ENCODE measurements at places on chromosomes 16 and 17.

DNA sequence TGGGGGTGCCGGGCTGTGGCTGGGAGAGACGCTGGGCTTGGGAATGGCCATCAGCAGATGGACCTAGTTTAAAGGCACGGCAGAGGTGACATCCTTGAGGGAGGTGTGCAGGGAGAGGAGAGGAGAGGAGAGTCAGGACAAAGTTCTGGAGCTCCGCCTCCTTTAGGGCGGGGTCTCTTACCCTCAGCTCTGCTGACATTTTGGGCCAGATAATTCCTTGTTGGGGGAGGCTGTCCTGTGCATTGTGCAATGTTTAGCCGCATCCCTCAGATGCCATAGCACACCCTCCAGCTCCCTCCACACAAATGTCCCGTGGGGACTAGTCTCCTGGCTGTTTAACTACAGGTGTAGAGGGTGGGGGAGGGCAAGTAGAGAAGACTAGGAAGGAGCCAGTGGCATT lies 48.3 kb downstream of the ARHGAP23 start:
- no peak for DNase-seq

- peak; percentile 78 for DNase-seq
Observed at GRCh38 chr17:6475411-6475810, 31.2 kb downstream of the PIMREG start.

- DNase-seq = peak; percentile 39
Observed at GRCh38 chr16:30958175-30959079, 873 bp downstream of the SETD1A start.

DNA sequence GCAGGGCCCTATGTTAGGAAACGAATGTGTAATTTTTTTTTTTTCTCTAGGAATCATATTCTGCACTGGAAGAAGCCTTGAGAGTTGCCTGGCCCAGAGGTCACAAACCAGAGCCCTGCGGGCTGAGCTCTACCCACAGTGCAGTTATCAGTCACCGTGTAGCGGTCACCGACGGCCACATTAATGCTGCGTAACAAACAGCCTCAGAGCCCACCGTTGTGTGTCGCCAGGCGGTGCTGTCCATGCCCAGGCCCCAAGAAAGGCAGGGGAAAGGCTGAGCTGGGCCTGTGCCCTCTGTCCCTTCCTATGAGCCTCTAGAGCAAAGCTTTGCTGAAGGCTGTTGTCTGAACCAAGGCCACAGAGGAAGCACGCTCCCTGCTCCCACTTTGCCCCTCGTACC lies 4.5 kb upstream of the LMF1 start:
- DNase-seq = no peak

DNA sequence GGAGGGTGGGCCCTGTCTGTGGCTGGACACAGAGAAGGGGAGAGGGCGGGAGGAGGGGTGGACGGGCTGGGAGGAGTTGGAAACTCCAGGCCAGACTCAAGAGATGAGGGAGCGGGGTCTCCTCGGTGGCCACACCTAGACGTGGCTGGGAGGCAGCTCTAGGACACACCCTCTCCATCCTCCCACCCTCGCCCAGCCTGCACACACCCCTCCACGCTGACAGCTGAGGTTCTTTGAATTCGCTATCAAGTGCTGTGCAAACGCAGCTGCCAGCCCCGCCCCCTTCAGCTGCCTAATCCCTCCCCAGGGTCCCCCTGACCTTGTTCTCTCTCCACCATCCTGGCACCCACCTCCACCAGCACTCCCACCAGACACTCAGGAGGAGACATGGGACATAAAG lies 48.7 kb downstream of the DNAH17 start:
- no peak for DNase-seq

- DNase-seq = no peak
Observed at GRCh38 chr16:77408607-77409006, 26.2 kb downstream of the ADAMTS18 start.

DNA sequence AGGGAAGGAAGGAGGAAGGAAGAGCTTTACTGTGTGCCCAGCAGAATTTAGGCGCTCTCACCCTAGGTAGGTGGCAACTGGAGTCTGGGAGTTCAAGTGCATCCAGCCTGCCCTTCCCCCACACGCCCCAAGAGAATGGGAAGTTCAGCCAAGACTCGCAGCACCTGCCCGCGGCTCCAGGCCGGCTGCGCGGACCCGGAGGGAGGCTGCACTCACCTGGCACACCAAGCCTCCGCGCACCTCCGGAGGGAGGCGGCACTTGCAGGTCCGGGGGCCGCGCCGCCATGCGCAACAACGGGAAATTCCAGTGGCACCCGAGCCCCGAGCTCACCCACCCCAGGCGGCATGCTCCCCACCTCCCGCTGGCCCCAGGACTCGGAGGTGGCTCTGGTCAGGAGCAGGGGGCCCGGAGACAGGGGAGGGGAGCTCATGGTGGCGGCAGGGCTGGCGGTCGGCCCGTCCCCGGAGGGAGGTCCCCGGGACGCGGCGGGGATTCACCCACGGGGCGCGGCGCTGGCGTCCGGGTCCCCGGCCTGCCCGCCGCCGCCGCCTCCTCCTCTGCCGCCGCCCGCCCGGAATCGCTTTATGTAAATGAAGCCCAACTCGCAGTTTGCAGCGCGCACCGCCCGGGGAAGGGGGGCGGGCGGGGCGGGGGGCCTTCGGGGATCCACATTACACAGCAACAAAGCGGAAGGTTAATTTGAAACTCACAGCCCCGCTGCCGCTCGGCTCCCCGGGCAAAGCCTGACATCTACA lies at the start of gene ZFHX3:
ZFHX3 (minus strand) TSS at position 593 of the 756 bp plus-strand sequence. CDS start 87,983 bp downstream, outside the sequence.
- DNase-seq = no peak

GRCh38 chr16:88763502-88764053 lies 21.4 kb downstream of the PIEZO1 start:
- peak; percentile 50 for DNase-seq

DNA sequence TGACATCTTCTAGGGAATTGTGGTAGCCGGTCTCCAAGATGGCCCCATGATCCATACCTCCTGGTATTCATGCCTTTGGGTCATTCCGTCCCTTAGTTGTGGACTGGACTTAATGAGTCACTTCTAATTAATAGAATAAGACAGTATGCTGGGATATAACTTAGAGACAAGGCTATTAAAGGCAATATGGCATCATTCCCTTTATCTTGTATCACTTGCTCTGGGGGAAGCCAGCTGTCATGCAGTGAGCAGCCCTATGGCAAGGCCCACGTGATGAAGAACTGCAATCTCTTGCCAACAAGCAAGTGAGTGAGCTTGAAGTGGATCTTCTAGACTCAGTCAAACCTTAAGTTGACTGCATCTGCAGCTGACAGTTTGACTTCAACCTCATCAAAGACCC lies 97.8 kb upstream of the MED13 start:
- no peak for DNase-seq

GRCh38 chr17:75632863-75633485 lies at the start of gene SMIM5:
Gene SMIM5, plus strand, starts transcription at chr17:75633434. Its CDS starts 6,768 bp downstream, at chr17:75640202.
- DNase-seq = peak; percentile 90

GRCh38 chr17:80008383-80008840 lies 27.3 kb downstream of the TBC1D16 start:
- peak; percentile 76 for DNase-seq

GRCh38 chr17:7496470-7497183 lies 12.5 kb downstream of the POLR2A start:
- DNase-seq = no peak

DNA sequence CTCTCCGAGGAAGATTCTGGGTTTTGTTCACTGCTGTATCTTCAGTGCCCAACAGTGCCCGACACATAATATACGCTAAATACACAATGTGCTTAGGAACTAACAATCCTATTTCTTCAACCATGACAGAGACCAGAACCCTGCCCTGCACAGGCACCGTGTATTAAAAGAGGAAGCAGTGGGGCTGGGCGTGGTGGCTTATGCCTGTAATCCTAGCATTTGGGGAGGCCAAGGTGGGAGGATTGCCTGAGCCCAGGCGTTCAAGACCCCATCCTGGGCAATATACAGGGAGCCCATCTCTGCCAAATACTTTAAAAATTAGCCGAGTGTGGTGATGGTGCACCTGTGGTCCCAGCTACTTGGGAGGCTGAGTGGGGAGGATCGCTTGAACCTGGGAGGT lies 19.3 kb downstream of the ARL2BP start:
- DNase-seq = no peak

DNA sequence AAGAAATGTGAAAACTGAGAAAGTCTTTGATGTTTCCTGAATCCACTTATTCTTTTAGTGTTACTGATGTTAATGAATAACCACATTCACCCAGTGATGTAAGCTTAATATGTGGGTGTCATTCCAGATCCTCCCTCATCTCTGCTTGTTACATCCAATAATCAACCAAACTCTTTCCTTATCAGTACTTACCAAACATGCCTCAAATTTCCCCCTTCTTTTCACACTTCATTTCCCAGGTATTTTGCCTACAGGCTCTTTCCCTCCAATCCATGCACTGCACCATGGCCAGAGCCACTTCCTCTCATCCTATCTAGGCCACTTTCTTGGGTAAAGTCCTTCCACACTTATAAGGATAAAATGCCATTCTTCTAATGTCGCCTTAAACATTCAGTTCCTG lies 451.5 kb downstream of the NPIPA7 start:
- DNase-seq = no peak

DNA sequence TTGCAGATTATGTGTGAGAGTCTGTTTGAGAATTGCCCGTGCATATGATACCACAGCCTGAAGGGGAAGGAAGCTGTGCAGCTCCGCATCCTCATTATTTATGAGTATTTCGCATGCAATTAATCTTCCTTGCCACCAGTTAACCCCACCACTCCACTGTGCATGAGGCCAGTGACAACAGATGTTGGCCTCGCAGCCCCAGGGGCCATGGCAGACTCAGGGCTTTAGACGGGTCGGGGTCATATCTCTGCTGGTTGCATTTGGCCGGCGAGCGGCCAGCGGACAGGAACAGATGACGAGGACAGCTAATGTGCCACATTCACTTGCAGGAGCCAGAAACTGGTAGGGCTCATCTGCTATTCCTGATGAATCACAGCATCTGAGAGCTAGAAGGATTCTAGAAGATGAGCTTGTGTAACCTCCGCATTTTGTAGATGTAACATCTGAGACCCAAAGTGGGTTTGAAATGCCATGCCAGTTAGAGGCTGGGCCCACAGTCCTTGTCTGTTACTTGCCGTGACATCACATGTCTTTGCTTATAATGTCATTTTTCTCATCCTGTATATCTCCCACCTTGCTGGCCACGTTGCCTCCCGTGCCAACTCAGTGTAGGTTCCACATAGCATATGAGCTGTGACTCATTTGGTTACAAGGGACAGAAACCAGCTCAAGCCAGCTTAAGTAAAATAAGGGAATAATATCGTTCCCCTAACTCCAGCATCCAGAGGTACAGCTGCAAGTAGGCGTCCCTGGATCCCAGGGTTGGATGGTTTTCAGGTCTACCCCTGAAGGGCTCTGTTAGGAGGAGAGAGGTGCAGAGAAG lies 137.2 kb downstream of the SNX29 start:
- peak; percentile 80 for DNase-seq

- no peak for DNase-seq
Observed at GRCh38 chr17:42535155-42536047, 640 bp upstream of the NAGLU start.

GRCh38 chr17:79891113-79891730 lies 52.0 kb upstream of the CBX4 start:
- no peak for DNase-seq

DNA sequence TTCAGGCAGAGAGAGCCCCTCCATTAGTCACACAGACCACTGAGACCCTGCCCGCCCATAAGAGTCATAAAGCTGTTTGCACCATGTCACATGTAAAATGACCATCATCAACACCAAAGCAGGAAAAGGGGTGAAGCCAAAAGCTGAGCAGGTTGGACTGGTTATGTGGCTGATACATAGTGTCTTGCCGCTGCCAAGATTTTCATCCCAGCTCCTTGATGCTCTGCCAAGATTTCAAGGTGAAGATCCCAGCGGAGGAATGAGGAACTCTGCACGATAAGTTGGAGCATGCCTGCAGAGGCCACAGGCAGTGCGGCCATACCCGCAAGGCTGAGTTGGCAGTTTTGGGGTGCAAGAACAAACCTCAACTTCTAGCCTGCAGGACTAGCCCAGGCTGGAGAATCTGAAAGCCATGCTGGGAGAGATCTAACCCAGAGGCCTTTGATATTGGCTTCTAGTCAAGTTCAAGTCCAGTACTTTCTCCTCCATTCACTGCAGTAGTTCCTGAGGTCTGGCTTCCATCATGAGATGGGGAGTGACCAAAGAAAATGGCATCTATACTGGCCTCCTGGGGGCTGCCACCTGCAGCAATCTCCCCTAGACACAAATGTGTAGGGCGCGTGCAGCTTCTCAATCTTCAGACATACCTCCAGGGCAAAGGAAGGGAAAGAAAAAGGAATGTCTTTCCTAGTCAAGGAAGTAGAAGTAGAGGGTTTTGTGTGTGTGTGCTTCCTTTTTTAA lies 79.7 kb upstream of the NOL11 start:
- DNase-seq = peak; percentile 31

DNA sequence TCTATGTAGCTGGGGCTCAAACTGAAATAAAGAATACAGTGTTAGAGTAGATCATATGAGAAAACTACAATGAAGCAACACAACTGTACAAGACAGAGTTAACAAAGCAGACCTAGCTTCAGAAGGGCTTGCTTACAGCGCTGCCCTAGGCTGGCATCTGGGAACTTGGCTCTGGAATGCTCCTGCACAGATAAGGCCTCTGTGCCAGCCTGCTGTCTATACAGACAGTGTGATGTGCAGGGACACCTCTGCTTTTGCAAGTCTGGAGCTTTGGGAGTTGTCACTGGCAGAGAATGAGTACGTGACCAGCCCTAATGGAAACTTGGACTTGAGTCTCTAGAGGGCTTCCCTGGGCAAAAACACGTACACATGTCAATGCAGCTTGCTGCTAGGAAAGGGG lies 32.1 kb upstream of the SLC38A8 start:
- DNase-seq = no peak

- DNase-seq = no peak
Observed at GRCh38 chr17:50501054-50501453, 7.2 kb upstream of the MYCBPAP start.

- no peak for DNase-seq
Observed at GRCh38 chr17:16999931-17000625, 28.2 kb upstream of the TNFRSF13B start.

DNA sequence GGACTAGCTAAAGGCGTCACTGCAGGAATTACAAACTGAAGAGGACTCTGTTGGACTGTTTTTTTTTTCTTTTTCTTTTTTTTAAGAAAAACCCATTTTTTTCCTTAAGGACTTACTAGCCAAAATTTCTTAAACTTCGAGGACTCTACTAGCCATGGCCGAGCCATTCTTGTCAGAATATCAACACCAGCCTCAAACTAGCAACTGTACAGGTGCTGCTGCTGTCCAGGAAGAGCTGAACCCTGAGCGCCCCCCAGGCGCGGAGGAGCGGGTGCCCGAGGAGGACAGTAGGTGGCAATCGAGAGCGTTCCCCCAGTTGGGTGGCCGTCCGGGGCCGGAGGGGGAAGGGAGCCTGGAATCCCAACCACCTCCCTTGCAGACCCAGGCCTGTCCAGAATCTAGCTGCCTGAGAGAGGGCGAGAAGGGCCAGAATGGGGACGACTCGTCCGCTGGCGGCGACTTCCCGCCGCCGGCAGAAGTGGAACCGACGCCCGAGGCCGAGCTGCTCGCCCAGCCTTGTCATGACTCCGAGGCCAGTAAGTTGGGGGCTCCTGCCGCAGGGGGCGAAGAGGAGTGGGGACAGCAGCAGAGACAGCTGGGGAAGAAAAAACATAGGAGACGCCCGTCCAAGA lies 878 bp downstream of the HEXIM1 start:
- peak; percentile 89 for DNase-seq

- no peak for DNase-seq
Observed at GRCh38 chr17:81578038-81578441, 25.9 kb upstream of the FAAP100 start.
